ENCODE measurements at places on chromosomes 4 and X.

DNA sequence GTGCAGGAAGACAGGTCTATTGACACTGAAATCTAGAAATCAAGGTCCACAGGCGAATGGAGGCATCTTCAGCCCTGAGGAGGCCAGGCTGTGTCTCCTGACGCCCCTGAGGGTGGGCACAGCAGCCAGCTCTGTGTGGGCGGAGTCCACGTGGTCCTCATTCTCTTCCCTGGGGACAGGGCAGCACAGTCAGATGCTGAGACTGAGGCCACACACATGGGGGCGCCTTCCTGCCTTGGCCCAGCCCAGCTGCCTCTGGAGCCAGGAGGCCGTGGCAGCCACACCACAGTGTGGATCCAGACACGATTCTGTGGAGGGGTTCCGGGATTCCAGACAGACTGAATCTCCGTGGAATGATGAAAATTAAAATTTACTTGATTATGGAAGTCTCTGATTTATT lies 20.8 kb downstream of the FGFR3 start:
- no peak for DNase-seq

DNA sequence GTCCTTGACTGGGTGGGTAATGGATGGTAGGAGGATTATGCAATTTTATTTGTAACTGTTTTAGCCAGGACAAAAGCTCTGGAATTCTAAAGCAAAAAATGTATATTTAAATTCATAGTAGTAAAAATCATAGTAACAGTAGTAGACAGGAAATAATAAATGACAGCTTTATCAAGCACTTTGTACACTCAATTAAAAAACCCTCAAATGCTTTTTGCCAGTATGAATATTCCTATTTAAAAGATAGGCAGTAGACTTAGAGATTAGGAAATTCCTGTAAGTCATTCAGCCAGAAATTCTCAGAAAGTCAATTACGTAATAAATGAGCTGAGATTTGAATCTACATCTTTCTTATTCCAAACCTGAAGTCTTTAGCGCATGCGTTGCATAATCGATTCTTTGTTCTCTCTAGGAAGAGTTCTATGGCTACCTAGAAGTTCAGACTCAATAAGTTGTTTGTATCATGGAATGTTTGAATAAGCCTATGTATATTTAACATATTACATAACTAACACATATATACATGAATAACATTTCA lies 2.5 kb downstream of the AADAT start:
- DNase-seq = no peak

GRCh38 chr4:23483320-23483960 lies 406.4 kb downstream of the PPARGC1A start:
- no peak for DNase-seq

DNA sequence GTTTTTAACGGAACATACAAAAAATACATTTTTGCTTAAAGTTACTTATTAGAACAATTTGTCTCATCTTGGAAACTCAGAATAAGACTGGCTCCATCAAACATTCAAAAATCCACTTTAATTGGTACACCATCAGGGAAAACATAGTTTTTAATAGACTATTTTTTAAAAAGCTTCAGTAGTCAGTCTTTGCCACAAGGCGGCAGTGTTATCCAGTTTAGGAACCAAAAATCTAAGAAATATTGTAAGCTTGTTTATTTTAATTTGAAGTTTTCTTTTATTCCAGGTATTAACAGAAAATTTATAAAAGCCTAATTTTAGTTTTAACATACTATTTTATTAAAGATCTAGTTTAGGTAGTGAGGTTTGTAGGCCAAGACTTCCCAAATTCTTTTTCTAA lies 107.7 kb downstream of the APOOL start:
- no peak for DNase-seq

DNA sequence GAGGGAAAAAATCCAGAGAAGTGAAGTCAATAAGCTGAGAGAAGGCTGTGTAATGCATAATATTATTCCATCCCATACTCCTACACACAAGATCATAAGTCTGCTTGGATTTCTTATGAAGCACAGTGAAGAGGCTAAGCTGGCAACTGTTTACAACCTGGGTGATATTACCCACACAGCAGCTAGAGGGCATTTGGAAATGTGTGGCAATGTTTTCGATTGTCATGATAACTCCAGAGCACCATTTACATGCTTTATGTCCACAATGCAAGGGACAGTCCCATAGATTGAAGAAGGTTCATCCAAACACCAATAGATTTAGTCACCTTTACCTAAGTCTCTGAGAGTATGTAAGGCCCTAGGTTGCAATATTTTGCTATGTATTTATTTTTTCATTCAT lies 412.2 kb downstream of the PPP3CA start:
- no peak for DNase-seq

GRCh38 chr4:4320951-4321714 lies 31.1 kb downstream of the ZBTB49 start:
- DNase-seq = no peak

GRCh38 chr4:176207839-176208238 lies 12.5 kb upstream of the SPATA4 start:
- no peak for DNase-seq

DNA sequence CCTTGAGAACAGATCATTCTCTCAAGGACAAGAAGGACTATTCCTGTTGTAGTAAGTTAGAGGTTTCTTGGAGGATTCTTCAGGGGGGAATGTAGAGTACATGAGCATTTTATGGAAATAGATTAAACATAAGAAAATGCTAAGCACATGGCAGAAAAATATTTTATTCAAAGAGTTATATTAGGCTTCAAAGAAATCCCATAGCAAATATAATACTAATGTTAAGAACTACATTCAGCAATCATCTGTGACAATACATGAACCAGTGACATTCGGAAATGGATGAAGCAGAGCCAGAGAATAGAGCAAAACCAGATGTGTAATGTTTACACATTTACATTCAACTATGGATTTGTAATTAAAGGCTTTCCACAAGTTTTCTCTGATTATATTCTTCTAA lies 288.6 kb downstream of the NAF1 start:
- DNase-seq = no peak

- DNase-seq = no peak
Observed at GRCh38 chrX:154730253-154730891, 20.5 kb downstream of the GAB3 start.

All from fibroblast of skin of left biceps (primary cell).